ENCODE measurements at places on chromosomes 7 and 10. TPM values are rescaled to one million over a fixed set of nuclear protein-coding genes. Genes with fewer than 3 reads are reported as not detected.
A peak's percentile ranks its signal among the peaks of the same experiment; 100 is the strongest.

DNA sequence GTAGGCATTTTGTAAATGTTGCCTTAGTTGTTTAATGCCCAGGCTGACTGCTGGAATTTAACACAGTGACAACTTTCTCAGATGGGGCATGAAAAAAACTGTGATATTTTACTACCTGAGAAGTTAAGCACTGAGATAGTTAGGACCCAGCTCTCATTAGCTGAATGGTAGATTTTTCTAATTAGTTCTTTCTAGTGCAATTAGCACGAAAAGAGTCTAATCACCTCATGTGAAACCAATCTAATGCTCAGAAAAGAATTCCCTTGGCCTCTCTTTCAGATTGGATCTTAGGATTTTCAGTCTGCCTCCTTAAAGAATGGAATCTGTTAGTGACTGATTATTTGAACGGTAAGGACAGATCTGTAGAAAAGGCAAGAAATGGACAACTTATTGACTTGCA, 743.2 kb downstream of the AUTS2 start:
- DNase-seq: no peak

DNA sequence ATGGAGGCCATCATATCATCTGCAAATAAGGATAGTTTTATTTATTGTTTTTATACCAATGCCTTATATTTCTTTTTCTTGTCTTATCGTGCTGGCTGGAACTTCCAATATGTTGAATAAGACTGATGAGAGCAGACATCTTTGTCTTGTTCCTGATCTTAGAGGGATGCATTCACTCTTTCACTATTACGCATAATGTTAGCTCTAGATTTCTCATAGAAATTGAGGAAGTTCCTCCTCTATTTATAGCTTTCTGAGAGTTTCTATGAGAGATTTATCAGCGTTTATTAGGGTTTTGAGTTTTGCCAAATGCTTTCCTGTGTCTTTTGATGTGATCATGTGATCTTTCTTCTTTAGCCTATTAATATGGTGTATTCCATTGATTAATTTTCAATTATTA, 49.3 kb downstream of the COL28A1 start:
- no peak for DNase-seq

- peak; percentile 12 for DNase-seq
These were observed at the start of gene RAPGEF5 for GRCh38 chr7:22356701-22357310. Gene RAPGEF5 (minus strand): TSS chr7:22357154. CDS start chr7:22357060, 94 bp downstream.

GRCh38 chr10:35451151-35452016, 115.1 kb downstream of the CCNY start:
- DNase-seq: no peak

GRCh38 chr10:119521443-119522204, 20.9 kb downstream of the RGS10 start:
- no peak for DNase-seq

GRCh38 chr10:106957823-106958588, 206.5 kb downstream of the SORCS1 start:
- no peak for DNase-seq

CPN1 gene
- not detected for total RNA-seq

CUBN gene
- 2.2 TPM for total RNA-seq

MYO1G gene
- total RNA-seq: 0.49 TPM

TAS2R41 gene
- not detected for total RNA-seq

WEE2 gene
- total RNA-seq: not detected

Data from neural crest cell (in vitro differentiated cells).